ENCODE measurements at places on chromosomes 5 and 9.

GRCh38 chr9:74078647-74079046 lies 418.5 kb upstream of the RORB start:
- no peak for DNase-seq

- DNase-seq: no peak
These were observed 351.5 kb downstream of the GADD45G start for GRCh38 chr9:89956331-89956730.

DNA sequence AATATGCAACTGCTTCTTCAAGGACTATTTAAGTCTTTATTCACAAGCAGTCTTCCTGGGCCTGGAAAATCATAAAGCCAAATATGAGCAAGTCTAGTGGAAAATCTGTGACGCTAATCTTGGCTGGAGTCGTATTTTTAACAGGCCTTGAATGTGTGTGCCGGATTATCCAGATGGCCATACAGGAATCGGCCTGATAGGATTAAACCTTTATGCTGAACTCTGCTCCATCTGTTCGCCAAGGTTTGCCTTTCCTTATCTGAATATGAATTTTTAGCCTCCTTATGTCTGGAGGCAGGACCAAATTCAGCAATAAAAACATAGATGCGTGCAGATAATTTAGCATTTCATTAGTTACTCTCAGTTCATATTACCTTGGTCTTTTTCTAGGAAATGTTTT lies 294.5 kb downstream of the EBF1 start:
- no peak for DNase-seq

DNA sequence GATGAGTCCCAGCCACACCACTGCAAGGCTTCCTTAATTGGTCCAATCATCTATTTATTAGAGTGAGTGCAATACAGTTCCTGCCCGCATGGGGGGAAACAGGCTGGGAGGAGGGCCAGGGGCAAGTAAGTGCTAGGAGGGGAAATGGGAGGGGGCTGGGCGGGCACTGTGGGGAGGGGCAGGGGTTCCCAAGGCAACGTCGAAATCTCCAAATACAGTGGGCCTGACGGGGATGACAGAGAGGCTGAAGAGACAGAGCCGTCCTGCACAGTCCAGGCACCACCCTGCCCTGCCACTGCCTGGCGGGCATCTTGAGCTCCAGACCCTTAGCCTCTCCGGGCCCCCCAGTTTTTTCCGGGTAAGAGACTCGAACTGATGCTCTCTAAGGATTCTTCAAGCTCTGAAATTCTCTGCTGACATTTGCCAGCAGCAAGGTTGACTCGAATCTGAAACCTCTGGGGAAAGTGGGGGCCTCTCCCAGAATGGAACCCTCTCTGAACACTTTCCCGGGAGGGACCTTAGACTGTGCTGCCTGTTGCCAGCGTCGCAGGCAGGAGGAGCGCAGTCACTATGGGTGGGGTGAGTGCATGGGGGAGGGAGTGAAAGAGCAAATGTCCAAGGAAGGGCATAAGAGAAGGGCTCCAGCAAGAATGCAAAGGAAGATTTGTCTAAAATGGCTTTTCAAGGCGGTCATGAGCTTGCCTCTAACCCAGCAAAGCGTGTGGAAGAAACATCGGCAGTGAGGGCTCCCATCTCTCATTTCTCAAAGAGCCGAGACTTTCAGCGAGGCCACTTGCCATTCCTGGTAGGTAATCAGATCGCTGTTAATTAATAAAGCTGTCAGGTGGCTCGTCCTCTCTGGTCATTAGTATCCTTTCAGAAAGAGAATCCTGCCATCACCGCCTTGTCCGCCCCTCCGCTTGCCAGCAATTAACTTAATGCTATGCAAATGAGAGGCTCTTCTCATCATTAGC lies 99.0 kb downstream of the GTF3C4 start:
- peak; percentile 53 for DNase-seq

DNA sequence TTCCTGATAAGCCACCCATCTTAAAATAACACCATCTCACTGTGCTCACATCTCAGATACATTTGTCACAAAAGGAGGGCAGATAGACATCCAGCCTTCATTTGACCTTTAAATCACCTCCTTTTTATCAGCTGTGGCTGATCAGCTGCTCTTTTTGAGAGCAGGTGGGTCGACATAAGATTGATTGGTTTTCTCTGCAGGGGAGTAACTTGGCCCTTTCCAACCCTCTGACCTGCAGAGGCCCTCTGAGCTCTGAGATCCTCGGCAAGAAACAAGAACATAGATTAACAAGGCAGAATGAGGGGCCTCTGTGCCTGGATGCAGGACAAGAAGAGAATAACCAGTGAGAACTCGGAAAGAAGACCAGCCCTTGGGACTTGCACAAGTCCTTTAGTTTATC lies 33.5 kb upstream of the GLRA1 start:
- DNase-seq: no peak

DNA sequence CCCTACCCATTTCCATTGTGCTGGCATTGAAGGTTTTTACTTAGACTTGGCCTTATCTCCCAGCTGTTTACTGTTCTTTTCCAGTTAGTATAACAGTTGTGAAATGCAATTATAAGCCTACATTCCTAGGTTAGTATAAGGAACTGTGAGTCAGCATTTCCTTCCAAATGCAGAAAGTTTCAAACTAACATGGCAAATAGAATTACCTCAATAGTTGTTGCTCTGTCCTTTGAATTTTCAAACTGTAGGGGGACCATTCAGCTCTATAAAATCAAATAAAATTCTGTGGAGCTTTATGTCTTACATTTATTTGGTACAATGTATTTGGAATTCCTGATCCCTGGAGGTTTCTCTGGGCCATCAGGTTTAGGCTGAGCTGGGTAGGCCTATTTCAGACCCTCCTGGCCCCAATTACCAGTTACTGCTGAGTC lies 47.2 kb downstream of the ARHGEF28 start:
- DNase-seq: no peak

DNA sequence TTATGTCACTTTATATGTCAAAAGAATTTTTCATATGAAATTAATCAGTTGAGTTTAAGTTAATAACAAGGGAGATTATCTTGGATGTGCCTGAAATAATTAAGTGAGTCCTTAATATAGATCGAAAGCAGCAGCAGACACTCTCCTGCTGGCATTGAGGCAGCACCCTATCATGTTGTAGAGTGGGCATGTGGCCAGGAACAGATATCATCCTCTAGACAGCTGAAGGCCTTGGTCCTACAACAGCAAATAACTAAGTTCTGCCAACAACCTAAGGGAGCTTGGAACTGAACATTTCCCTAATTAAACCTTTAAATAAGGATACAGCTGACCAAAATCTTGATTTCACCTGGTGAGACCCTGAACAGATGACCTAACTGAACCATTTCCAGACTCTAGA lies 25.8 kb upstream of the UGT3A1 start:
- DNase-seq: no peak

- no peak for DNase-seq
These were observed 11.0 kb downstream of the RNF145 start for GRCh38 chr5:159198063-159199036.

- no peak for DNase-seq
These were observed 173.3 kb downstream of the PSAT1 start for GRCh38 chr9:78470216-78470615.

GRCh38 chr5:124162767-124163532 lies 583.5 kb downstream of the ZNF608 start:
- no peak for DNase-seq

DNA sequence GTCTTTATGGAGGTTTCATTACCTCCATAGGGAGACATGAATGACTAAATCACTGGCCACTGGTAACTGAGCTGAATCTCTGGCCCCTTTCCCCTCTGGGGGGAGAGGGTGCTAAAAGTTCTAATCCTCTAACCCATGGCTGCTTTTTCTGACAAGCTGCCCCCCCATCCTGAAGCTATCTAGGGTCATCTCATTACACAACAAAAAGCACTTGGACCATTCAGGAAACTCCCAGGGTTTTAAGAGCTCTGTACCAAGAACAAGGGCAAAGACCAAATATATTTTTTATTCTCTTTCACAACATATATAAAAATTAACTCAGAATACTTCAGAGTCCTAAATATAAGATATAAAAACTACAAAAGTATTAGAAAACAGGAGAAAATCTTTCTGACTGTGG lies 14.3 kb downstream of the AUH start:
- no peak for DNase-seq

DNA sequence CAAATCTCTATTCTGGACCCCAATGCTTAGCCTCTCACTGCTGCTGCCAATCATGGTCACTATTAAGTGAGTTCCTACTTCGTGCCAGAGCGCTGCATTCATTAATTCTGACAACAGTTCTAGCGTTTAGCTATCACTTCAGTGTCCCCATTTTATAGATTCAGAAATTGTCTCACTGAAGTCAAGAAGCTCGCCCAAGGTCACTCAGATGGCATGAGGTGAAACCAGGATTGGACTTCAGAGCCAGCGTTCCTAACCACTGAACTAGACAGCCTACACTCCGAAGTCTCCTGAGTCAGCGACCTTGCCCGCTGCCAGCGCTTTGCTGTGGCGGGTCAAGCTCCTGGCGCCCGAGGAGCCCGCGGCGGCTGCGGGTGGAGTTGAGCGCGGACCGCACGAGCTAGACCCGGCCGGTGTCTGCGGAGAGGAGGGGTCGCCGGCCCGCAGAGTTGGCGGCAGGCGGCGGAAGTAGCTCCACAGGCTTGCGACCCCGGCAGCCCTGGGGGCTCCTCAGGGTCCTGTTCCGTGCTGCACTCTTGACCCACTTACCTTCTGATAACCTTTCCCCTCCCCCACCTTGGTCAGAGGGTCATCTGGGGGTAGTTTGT lies 2.1 kb upstream of the GABRB2 start:
- DNase-seq: no peak

- no peak for DNase-seq
These were observed 680.8 kb downstream of the CETN3 start for GRCh38 chr5:89728750-89729149.

DNA sequence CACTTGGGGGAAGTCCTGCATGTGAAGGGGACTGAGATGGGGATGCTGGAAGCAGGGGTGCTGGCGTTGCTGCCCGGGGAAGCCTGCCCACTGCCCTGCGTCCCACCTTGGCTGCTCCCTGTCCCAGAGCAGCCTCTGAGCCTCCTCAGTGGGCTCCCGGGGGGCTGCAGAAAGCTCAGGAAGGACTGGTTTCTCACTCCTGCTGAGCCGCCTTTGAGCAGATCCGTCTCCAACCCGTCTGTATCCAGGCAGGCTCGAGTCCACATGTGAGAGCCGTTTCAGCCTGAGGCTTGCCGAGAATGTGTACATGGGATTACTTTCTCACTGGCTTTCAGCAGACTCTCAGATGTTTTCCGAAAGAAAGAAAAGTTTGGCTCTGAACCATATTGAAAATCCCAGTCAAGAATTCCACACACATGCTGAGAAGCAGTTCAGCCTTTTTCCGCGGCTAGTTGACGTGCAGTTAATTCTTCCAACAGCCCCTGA lies 95.3 kb upstream of the COL5A1 start:
- no peak for DNase-seq

DNA sequence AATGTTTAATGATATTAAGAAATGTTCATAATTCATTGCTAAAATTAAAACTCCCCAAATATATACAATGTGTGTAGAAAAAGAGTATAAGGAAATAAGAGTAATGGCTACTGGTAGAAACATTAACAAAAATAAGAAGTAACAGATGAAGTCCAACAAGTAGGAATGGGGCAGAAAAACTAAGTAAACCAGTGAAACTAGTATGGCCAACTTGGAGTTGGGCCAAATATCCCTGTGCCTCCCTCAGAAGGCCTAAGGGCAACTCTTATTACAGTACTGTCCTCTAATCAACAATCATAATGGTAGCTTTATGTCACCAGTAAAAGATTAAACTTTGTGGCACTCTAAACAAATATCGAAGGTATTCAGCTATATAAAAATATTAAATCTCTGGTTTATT lies 93.5 kb downstream of the SSBP2 start:
- no peak for DNase-seq

DNA sequence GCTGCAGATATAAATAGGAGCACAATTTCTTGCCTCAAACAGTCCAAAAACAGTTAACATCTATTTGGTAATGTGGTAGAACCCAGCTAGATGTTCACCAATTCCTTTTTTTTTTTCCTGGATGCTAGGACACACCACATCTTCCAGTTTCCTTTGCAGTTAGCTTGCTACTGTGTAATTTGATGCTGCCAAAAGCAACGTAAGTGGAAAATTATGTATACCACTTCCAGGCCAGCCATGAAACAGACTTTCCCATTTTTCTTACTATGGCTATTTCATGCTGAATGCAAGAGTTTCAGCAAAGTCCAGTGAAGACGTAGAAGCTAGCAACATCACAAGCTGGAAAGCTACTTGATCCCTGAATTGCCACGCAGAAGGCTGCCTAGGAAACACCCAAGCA lies 667.2 kb downstream of the TLE1 start:
- DNase-seq: no peak

DNA sequence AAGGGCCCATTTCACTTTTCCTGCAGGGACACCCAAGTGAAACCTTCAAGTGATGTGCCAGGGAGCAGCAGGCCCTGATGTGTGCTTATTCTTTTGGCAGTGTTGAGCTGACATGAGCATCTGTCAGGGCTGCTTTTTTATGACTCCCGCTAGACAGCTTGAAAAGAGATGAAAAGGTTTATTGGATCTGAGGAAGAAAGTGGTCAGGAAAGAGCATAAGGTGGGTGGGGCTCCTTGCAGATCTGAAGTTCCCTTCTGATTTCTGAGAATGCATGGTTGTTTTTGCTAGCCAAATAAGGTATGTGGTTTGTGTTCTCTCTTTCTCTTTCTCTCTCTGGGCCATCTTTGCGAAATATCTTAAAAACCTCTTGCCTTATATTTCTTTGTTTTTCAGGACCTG lies 316.1 kb downstream of the DMRT2 start:
- DNase-seq: no peak

- no peak for DNase-seq
These were observed 74.4 kb upstream of the KIF2A start for GRCh38 chr5:62231576-62231975.

GRCh38 chr9:127905788-127906191 lies 6.4 kb upstream of the ST6GALNAC6 start:
- peak; percentile 64 for DNase-seq

DNA sequence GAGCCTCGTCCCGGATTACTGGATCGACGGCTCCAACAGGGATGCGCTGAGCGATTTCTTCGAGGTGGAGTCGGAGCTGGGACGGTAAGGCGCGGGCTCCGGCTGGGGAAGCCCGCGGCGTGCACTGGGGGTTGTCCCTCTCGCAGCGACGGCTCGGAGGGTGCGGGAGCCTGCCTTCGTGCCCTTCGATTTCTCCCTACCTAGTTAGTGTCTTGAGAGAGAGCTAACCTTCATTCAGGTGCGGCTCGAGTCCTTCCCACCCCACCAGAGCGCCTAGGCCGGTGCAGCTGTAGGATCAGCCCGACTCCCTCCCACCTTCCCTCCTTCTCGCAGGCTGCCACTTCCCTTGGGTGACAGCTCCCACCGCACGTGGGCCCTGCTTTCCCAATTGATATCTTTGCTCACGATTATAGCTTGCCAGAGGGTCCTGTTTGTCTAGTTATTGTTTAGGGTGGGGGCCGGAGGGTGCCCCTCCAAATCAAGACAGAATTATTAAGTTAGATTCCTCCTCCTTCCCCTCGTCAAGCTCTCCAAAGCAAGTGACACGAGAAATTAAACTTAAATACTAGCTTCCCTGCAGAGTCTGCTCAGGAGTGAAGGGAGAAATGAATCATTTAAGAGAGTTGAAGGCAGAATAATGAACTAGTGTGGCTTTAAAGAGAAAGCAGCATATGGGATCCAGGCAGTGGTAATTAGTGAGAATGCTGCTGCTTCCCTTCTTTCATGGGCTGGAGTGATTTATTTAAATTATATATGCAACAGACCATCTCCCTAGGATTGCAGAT lies 569 bp downstream of the CAMK4 start:
- no peak for DNase-seq
